Activated naive CD4-positive, alpha-beta T cell treated with anti-CD3 and anti-CD28 coated beads, Interleukin-2, amount 50 U/mL, for 16 hours (primary cell): ENCODE measurements at places on chromosomes 13 and 19.
A peak's percentile ranks its signal among the peaks of the same experiment; 100 is the strongest.

GRCh38 chr19:49643466-49643865 lies 1.5 kb downstream of the SCAF1 start:
- DNase-seq = no peak

- no peak for DNase-seq
Observed at GRCh38 chr13:50589651-50590054, 253.8 kb downstream of the DLEU7 start.

GRCh38 chr19:16266586-16266942 lies 58.1 kb upstream of the KLF2 start:
- DNase-seq = peak; percentile 29

GRCh38 chr19:5026706-5027273 lies 57.9 kb downstream of the KDM4B start:
- DNase-seq = no peak

- no peak for DNase-seq
Observed at GRCh38 chr13:72696579-72696978, 30.9 kb downstream of the MZT1 start.

- peak; percentile 38 for DNase-seq
Observed at GRCh38 chr19:12833738-12834565, 427 bp downstream of the RTBDN start.

DNA sequence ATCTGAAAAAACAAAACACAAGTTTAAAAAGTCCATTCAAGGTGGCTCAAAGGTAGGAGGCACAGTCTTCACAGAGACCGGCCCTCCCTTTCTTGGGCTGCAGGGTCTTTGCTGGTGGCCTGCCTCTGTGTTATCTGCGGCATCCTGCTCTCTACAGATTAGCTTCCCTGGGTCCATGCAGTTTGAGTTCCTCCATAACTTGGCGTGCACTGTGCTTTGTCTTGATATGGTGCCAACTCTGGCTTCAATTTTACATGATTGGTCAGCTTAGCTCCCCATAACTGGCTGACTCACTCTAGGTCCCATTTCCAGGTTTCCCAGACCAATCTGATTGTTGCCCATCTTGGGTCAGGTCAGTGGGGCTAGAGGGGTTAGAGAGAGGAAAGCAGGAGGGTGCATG lies 41.8 kb downstream of the TPT1 start:
- no peak for DNase-seq

GRCh38 chr13:72970301-72970880 lies 88.4 kb upstream of the KLF5 start:
- DNase-seq = no peak

- DNase-seq = peak; percentile 89
Observed at GRCh38 chr19:43624933-43625332, 5.5 kb upstream of the ZNF428 start.

GRCh38 chr13:50080203-50080910 lies 65.1 kb downstream of the KCNRG start:
- peak; percentile 25 for DNase-seq

- peak; percentile 44 for DNase-seq
Observed at GRCh38 chr19:55418185-55418584, 10.6 kb upstream of the UBE2S start.

- peak; percentile 44 for DNase-seq
Observed at GRCh38 chr19:44570984-44571684, 41.7 kb upstream of the CEACAM20 start.

DNA sequence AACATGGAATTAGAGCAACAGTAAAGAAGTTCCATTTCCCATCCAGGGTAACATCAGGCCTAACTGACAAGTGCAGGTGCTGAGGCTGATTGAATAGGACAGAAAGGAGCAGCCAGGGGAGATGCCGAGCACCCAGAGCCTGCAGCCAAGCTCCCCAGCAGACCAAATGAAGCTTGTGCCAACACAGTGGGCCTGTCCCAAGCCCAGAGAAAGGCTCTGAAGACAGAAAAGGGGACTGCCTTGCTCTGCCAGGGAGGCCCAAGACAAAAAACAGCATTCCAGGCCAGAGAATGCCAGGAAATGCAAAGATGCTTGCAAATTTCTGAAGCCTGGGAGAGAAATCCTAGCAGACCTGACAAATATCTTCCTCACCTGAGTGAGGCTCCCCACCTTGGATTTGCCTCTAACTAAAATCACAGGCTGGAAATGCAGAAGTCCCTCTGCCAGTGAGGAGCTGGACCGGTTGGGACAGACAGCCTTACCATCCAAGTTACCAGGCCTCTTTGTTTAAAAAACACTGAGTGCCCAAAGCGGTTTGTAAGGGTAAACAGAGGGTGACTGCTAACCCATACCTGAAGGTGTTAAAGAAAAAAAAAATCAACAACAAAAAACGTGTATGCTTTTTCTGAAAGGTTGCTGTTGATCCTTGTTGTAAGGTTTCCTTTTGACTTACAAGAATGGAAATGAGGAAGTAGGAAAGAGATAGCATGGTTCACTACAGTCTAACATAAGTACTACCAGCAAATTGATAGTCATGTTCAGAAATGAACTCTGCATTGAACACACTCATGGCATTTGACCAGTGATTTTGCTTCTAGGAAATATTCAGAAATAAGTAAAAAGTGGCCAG lies 11.8 kb upstream of the HMGB1 start:
- no peak for DNase-seq

- no peak for DNase-seq
Observed at GRCh38 chr13:102945324-102945815, 99.5 kb downstream of the ERCC5 start.

- DNase-seq = no peak
Observed at GRCh38 chr19:8451885-8452284, 7.1 kb downstream of the HNRNPM start.

DNA sequence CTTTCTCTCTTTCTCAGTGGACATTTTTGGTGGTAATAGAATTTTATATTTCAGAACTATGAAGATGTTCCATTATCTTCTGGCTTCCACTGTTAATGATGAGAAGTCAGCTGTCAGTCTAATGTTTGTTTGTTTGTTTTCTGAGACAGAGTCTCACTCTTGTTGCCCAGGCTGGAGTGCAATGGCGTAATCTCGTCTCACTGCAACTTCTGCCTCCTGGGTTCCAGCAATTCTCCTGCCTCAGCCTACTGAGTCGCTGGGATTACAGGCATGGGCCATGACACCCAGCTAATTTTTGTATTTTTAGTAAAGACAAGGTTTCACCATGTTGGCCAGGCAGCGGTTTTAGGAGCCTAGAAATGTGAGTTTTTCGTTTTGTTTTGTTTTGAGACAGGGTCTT lies 4.7 kb downstream of the ZNF317 start:
- no peak for DNase-seq

DNA sequence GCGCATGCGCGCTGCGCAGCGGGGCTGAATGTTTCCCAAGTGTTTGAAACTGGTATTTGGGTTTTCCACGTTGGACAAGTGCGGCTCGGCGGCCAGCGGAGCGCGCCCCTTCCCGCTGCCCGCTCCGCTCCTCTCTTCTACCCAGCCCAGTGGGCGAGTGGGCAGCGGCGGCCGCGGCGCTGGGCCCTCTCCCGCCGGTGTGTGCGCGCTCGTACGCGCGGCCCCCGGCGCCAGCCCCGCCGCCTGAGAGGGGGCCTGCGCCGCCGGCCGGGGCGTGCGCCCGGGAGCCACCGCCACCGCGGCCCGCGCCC lies at the start of gene ING1:
Gene ING1 (plus strand): TSS at position 59 of the 311 bp plus-strand sequence. CDS start 450 bp downstream, outside the sequence.
- no peak for DNase-seq
